CD4-positive, alpha-beta T cell treated with Interleukin-15 for 1 hour (primary cell): ENCODE measurements at places on chromosomes 7 and 10.

DNA sequence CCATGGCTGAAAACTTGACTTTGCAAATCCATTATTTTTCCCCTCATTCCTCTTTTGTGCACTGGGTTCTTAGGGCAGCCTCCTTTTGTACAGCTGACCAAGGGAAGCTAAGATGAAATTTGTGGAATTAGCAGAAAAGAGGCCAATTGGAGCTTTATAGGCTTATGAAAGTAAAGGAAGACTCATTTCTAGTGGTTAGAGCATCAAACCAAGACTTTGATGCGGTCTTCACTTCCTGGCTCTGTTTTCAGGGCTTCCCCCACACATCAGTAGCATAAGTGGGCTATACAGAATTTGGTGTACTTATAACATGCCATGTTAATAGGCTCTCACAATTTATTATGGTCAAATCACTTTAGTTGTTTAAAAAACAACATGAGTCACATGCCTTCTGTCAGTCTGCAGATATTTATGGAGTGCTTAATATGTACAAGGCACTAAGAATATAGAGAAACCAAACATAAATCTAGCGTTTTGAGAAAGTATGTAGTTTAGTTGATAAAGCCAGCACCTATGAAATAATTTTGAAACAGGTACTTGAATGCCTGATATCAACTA is 5.7 kb downstream of the AUTS2 start:
- no peak for DNase-seq

- peak; percentile 65 for DNase-seq
These were observed 23.9 kb downstream of the NRF1 start for GRCh38 chr7:129635300-129636029.

DNA sequence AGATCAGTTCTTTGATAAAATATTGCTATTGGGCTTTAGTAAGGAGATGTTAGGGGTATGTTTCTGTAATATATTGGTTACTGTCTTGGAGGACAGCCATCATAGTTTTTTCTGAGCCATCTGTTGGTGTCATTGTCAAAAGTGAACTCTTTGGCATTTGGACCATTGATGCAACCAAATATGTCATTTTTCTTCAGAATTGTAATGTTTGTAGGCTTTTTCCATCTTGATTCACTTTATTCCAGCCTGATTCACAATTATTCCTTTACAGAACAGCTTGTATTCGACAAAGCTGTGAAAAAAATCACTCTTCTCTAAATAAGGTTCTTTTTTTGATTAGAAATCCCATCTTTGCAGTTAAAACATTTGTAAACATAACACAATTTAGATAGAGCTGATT is 37.4 kb downstream of the SMNDC1 start:
- no peak for DNase-seq

- DNase-seq: no peak
These were observed 17.9 kb upstream of the SGMS1 start for GRCh38 chr10:50641626-50642025.
